ENCODE measurements at places on chromosomes 7 and 10.

GRCh38 chr7:150322833-150323681 lies at the start of the genes ACTR3C and LRRC61:
Gene ACTR3C, minus strand, starts transcription at chr7:150323545. Its CDS starts 28,249 bp downstream, at chr7:150295296.
Gene LRRC61, plus strand, starts transcription at chr7:150323355. Its CDS starts 13,507 bp downstream, at chr7:150336862.
- DNase-seq = no peak

- DNase-seq = no peak
Measured at GRCh38 chr7:102874166-102874829, 38.5 kb upstream of the LRRC17 start.

- no peak for DNase-seq
Measured at GRCh38 chr7:117759950-117760640, 113.1 kb downstream of the CTTNBP2 start.

- no peak for DNase-seq
Measured at GRCh38 chr7:145016068-145016467, 180.2 kb upstream of the TPK1 start.

DNA sequence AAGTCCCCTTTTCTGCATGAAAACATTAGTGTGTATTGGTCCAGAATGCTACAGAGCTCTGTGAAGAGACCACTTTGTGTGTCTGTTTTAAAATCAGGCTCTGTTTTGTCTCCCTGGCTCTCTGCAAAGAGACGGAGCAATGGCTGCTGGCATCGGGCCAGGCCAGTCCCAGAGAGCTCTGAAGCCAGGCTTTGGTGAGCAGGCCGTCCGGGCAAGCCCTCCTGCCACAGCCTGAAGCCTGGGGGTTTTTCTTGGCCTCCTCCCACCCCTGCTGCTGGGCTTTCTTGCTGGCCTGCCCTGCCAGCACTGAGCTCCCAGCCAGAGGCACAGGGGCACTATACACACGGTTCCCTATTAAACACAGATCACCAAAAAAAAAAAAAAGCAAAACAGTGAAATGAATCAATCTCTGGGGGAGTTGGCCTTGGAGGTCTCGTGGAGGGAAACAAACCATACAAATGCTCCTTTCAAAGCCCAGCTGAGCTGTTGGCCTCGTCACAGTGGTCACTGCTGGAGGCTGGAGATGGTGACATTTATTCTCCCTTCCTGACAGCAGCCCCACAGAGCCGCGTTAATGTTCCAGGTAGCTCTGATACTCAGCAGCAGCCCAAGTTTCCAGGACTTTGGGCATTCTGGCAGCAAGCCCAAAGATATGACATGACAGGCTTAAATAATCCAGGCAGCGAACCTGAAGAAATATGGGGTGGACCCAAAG lies 237.2 kb downstream of the TCF7L2 start:
- DNase-seq = no peak

GRCh38 chr10:107553470-107553869 lies 389.0 kb upstream of the SORCS1 start:
- DNase-seq = no peak

- DNase-seq = no peak
Measured at GRCh38 chr7:24703296-24703695, 54.0 kb downstream of the GSDME start.

DNA sequence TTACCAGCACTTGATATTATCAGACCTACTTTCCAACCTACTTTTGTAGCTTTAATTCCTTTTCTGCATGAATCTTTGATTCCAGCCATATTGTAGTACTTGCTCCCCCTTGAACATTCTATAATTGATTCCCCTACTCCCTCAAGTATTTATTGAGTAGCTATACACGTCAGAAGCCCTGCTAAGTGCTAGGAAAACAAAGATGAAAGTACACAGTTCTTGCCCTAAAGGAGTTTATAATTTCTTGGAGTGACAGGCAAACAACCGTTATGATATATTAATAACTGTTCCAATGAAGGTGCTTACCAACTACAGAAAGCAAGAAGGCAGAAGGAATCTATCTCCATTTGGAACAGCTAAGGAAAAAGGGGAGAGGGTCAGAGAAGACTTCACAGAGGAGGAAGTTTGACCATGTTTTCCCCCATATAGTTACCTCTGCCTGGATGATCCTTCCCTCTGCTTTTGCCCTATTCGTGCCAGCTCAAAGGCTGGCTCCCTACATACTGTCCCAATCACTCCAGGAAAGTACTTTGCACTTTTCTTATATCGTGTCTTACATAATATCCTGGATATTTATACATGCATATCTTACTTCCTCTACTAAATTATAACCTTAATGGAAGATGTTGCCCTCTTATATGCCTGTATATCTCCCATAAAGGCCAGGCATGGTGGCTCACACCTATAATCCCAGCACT lies 54.7 kb downstream of the SCD start:
- DNase-seq = no peak

DNA sequence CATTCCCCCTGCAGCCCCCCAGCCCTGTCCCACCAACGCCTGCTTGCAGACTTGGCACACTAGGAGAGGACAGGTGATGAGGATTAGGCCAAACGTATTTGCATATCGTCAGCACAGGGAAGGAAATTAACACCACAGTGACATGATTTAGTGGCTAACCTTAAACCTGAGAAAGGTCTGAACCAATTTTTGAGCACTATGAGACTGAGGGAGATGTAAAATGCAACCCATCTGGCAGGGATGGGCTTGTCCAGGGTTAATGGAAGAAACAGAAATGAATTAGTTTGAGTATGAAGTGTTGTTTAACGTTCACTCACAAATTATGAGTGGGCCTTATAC lies 183.6 kb downstream of the TAX1BP1 start:
- DNase-seq = no peak

DNA sequence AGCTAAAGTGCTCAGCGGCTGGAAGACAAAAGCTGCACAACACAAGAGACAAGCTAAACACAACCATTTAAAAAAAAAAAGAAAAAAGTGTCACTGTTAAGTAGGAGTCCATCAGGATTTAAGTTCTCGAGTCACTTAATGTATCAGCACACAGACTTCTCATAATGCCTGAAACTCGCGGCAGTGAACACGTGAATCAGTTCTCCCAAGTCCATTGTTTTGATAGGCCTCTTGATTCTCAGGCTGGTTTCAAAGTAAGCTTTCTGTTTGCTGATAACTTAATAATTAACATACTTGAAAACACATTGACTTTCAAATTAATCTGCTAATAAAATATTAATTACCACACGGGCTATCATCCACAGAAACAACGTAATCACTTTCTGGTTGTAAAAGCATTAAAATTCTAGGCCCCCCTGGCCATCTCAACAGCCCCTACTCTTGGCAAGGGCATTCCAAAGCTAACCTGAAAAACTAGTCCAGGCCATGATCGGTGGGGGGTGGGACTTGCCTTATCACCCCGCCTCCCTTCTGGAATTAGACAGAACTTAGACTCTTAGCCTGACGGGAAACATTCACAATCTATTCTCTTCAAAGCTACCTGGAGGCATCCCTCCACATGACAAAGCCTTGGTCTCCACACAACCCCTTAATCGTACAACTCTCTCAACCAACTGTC lies 129.0 kb downstream of the DIP2C start:
- no peak for DNase-seq

GRCh38 chr10:112282086-112282485 lies 1.1 kb upstream of the TECTB start:
- no peak for DNase-seq

DNA sequence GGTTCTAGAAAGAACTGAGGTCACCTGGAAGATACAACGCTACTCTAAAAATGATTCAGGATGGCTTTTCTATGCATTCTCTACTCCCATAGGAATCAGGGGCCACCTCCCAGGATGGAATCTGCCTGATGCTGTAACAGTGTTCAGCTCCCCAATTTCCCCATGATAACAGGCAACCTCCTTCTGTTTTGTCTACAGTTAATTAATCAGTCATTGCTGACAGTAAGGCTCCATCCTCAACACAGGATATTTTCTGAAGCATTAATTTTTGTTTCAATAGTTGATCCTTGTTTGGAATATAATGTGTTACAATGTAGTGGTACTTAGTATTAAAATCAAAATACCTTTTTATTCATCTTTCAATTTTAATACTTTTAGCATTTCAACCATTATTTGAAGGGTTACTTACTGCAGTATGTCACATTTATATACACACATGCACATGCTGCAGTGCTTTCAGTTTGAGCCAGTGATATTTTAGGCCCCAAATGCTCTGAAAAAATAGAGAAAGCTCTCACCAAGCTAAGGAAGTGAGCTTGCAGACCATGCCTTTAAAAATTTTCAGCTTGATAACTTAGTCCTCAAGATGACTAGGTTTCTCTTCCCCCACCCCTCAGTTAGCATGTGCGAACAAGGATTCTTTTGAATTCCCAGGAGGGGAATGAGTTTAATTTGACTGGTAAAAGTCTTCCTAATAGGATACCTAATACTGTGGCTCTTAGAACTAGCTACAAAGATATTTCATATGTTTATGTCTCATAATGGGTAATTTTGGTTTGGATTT lies 592 bp upstream of the PIK3CG start:
- DNase-seq = no peak

DNA sequence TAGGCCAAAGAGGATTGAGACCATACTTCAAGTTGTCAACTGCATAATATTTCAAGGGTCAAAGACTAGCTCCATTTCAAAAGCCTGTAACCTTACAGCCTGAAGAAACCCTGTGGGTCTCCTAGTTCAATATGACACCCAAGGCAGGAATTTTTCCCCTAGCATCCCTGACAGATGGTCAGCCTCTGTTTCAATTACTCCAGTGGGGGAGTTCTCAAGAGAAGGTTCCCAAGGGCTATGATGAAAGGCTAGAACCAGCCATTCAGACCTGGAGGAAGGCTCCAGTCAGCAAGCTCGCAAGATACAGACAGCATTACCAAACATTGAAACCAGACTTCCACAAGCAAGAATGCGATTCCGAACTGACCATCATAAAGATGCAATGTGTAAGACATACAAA lies 1.6 kb downstream of the HTR7 start:
- DNase-seq = no peak

DNA sequence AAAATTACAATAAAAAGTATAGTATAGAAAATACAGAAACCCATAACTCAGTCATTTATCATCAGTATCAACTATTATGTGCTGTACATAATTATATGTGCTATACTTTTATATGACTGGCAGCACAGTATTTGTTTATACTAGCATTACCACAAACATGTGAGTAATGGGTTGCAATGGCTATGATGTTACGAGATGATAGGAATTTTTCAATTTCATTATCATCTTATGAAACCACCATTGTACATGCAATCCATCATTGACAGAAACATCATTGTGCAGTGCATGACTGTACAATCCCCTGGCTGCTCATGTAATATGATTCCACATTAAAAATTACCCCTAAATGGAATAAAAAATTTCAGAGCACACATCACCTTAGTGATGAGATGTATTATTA lies 55.7 kb upstream of the TMEM229A start:
- DNase-seq = no peak

DNA sequence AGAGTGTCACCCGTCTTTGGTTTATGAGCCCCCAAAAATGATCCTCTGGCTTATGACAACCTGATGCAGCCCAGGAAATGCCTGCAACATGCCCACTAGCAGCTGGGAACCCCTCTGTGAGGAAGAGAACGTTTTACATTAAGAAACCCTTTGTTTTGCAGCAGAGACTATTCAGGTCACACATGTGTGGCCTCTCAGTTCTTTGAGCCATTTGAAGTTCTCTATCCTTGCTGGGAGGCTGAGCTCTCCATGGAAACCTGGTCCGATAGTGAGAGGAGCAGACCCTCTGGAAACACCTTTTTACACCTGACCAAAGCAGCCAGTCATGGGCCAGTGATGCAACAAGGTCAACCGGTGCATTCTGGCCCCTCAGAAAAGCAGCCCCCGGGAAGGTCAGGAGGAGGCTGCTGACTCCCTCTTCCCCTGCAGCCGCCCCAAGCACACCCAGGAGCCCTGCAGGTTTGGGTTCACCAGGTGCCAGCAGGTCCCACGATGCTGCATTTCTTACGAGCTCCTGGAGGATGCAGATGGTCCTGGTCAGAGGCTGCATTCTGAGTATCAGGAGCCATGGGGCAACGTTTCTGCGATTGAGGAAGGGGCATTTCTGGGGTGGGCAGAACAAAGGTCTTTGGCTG lies 134.3 kb downstream of the ZMYND11 start:
- no peak for DNase-seq

- no peak for DNase-seq
Measured at GRCh38 chr7:91515961-91516360, 251.7 kb downstream of the FZD1 start.

DNA sequence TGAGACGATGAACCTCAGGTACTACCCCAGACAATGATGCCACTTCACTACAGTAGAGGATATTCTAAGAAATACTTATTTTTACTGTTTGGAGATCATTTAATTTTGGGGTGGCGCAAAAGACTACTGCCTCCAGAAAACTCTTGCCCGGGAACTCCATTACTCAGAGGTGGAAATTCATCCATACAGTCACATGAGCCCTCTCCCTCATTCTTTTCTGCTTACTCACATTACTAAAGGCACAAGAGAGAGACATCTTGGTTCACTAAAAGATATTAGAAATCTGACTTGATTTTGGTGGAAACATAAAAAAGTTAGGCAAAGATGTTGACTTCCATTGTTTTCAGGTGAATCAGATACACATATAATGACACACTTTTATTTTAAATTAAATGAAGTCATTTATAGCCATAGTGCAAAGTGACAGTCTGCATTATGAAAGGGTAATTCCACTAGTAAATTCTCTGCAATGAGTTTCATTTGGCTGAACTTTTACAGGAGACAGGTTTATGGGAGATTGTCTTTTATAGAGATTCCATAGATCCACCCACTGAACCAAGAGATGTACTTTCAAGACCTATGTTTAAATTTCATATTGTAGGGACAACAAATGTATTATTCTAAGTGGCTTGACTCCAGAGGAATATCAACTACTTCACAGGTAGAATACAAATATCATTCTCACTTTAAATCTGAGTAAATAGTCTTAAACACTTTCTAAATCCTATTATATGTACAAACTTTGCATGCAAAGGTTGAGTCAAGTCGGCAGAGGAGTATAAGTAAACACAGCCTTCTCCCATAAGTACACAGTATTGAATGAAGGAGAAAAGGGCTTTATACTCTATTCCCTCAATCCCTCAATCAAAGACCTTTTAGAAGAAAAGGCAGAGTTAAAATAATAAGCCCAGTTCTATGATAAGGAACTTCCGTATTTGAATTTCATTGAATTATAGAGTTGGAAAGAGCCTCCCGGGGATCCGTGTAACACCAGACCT lies 18.8 kb downstream of the NEBL start:
- no peak for DNase-seq

DNA sequence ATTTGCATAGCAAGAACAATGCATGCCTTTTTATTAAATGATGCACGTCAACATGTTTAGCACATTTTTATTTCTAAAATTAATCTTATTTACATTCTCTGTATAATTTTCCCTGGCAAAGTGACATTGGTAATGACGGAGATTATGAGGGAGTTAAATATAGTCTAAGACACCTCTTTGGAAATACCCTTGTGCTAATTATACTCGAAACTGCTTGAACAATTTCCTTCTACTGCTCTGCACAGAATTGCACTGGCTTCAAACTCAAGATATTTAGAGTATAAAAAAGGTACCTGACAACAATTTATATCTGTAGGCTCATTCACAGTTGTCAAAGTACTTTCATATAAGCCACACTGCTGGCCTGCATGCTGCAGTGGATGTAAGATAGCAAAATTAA lies 602.7 kb downstream of the NXPH1 start:
- no peak for DNase-seq

Measured in NCI-H1048 (cell line).